ENCODE measurements at places on chromosomes 13 and 19.

GRCh38 chr19:18507021-18507726 lies 14.7 kb downstream of the ELL start:
- no peak for DNase-seq

DNA sequence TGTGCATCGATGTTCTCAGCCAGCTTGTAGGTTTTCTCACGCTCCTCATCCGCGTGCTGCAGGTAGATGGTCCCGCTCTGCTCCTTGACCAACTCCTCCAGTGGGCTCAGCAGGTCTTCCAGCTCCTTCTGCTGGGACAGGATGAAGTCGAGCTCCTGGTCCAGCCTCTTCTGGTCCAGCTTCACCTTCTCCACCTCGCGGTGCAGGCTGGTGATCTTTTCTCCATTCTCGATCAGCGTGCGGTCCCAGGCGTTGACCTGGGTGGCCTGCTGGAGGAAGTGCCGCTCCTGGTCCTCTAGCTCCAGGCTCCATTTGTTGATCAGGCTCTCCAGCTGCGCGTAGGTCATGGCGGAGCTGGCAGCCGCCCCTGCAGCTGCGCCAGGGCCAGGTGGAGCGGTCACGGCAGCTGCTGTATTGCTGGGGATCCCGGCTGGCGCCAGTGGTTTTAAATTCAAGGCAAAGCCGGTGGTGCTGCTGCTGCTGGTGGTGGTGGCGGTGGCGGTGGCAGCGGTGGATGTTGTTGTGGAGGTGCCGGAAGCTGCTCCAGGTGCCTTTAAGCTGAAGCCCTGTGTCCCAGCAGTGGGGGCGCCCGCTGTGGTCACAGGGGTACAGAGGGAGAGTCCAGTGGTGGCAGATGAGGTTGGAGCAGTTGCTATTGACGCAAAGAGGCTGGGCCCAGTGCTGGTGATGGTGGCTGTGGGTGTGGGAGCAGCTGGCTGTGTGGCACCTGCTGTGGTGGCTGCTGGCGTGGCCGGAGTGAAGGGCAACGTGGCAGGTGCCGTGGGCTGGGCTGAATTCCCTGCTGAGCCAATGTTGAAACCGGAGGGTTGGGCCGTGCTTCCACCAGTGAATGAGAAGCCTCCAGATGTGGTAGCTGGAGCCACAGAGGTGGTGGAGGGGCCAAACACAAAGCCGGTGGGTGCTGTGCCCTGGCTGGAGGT lies 12.1 kb upstream of the IL4I1 start:
- DNase-seq = no peak

DNA sequence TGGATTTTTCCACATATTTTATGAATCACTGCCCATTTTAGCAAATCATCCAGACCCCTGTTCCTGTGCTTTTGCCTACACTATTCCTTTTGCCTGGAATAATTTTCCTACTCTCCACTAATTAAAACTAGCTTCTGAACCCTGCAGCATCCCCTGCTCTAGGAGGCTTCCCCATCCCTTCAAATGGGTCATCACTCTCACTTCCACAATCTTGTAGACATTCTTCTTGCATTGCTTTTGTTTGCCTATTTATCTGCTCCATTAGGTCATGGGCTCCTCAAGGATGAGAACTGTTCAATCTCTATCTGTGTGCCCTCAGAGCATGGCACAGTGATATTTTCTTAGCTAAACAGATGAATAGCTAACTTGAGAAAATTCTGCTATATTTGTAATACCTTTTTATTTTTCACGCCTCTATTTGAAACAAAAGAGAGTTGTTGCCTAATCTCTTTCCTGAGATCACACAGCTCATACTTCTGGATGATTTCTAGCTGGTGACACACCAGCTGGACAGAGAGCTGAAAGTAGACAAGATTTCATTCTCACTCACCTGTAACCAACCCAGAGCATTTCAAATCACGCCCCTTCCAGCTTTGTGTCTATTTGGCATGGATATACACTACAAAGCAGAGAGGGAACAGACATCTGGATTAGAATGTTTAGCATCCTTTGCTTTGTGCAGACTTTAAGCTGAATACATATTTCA lies 466.0 kb downstream of the FOXO1 start:
- DNase-seq = no peak

GRCh38 chr13:28755546-28755870 lies 36.7 kb upstream of the SLC46A3 start:
- DNase-seq = no peak

DNA sequence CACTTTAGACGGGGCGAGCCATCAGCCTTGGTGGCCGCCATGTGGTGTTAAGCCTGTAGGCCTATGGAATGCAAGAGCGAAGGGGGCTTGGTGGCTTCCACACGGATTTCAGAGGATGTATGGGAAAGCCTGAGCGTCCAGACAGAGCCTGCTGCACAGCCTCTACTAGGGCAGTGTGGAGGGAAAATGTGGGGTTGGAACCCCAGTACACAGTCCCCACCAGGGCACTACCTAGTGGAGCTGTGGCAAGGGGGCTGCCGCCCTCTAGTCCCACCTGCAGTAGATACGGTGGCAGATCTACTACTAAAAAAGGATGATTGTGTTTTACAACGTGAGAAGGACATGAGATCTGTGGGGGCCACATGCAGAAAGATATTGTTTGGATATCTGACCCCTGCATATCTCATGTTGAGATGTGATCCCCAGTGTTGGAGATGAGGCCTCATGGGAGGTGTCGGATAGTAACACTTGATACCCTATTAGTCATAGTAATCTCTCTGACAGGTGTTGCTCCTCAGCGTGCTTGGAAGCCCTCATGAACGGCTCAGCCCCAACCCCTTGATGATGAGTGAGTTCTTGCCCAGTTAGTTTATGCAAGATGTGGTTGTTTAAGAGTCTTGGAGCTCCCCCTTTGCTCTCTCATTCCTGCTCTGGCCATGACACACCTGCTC lies 45.6 kb downstream of the LHFPL6 start:
- no peak for DNase-seq

DNA sequence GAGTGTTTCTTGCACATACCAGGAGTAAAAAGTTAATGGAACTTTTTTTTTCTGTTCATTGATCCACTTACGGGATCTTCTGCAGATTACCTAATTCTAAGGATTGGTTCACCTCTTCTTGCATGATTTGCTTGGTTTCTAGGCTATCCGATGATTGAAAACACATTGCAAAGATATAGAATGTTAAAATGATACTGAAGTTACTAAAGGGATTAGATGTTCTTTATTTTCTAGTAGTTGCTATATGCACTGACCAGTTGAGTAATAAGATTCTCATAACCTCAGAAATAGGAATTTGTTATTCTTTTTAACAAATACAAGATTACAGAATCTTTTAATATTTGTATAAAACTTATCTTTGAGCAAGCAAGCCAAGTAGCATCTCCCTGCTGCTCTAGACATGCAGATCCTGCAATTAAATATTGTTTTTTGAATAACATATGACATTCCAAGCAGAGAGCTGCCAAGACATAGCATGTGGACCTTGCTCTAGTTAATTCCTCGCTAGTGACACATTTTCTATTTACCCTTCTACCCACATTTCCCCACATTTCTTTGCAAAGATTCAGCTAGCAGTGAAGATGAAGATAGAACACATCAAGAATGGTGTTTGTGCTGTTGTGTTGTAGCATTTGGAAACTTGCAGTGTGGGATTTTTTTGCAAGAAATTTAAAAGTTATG lies 51.7 kb upstream of the RNF113B start:
- no peak for DNase-seq

DNA sequence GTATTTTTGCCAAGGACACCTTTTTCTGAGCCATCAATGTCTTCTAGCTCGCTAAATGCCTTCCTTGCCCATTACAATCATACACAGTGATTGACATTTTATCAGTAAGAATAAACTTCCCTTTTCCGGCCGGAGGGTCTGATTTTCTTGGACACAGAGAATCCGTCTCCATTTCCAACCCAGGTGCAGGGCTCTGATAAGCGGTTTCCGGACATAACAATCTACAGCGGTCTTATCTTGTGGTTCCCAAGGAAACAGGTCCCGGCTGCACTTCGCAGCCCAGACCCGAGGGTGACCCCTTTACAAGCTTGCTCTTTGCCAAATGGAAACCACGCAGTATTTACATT lies 5.1 kb upstream of the ZNF77 start:
- DNase-seq = peak; percentile 45

GRCh38 chr19:31863122-31863521 lies 482.3 kb upstream of the ZNF507 start:
- no peak for DNase-seq

DNA sequence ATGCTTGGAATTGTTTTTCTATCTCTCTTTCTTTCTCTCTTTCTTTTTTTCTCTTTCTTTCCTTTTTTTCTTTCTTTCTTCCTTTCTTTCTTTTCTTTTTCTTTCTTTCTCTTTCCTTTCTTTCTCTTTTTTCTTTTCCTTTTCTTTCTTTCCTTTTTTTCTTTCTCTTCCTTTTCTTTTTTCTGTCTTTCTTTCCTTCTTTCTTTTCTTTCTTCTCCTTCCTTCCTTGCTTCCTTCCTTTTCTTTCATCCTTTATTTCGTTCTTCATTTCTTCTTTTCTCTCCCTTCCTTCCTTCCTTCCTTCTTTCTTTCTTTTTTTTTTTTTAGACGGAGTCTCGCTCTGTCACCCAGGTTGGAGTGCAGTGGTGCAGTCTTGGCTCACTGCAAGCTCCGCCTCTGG lies 1.9 kb upstream of the MEX3D start:
- DNase-seq = no peak

DNA sequence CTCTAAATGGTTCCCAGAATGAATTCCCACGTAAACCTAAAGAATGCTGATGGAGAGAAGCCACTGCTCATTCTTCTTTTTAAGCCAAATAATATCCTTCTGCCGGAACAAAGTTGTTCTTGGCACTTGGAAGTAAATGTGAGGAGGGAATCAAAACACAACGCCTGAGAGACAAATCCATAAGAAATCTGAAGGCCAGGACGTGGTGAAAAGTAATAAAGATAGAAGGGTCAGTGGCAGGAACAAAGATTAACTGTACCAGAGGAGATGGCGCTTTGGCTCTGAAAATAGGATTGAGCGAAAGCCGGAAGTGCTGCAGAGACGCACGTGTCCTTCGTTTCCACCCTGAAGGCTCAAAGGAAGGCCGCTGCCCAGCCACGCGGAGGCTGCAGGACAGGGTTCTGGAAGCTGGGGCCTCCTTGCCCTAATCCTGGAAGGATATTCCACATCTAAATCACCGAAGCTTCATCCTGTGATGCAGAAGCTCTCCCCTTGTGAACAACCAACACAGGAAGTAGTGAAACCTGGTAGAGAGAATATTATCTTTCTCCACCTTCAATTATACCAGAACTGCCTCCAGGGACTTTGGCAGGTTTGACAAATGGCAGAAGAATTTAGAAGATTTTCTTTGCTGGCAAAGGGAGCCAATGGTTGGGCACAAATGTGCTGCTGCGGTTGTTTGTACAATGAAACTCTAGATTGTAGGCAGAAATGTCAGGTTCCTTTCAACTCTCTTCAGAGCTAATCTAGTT lies 214.6 kb upstream of the SERP2 start:
- DNase-seq = no peak

DNA sequence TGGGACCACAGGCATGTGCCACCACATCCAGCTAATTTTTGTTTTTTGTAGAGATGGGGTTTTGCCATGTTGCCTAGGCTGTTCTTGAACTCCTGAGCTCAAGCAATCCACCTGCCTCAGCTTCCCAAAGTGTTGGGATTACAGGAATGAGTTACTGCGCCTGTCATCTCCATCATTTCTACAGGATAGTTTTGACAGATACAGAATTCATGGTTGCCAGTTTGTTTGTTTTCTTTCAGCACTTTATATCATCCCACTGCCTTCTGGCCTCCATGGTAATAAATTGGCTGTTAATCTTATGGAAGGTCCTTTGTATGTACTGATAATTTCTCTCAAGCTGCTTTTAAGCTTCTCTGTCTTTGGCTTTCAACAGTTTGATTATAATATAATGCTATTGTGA lies 165.2 kb downstream of the RNF17 start:
- no peak for DNase-seq

DNA sequence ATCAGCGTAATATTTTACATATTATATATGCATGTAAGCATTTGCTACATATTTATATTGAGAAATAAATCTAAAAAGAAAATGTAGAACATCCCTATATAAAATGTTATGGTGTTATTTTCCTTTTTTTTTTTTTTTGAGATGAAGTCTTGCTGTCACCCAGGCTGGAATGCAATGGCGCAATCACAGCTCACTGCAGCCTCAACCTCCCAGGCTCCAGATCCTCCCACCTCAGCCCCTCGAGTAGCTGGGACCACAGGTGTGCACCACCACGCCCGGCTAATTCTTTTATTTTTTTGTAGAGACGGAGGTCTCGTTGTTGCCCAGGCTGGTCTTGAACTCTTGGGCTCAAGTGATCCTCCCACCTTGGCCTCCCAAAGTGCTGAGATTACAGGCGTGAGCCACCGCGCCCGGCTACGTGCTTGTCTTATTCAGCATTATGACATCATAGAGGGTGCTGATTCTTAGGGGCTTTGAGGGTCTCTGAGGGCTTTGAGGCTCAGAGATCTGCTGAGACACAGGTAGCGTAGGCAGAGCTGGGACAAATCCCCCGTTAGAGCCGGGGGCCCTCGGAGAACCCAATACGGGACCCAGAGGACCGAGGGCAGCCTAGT lies 101.9 kb downstream of the GADD45B start:
- no peak for DNase-seq

- DNase-seq = no peak
Observed at GRCh38 chr13:92806215-92806614, 420.4 kb upstream of the GPC6 start.

DNA sequence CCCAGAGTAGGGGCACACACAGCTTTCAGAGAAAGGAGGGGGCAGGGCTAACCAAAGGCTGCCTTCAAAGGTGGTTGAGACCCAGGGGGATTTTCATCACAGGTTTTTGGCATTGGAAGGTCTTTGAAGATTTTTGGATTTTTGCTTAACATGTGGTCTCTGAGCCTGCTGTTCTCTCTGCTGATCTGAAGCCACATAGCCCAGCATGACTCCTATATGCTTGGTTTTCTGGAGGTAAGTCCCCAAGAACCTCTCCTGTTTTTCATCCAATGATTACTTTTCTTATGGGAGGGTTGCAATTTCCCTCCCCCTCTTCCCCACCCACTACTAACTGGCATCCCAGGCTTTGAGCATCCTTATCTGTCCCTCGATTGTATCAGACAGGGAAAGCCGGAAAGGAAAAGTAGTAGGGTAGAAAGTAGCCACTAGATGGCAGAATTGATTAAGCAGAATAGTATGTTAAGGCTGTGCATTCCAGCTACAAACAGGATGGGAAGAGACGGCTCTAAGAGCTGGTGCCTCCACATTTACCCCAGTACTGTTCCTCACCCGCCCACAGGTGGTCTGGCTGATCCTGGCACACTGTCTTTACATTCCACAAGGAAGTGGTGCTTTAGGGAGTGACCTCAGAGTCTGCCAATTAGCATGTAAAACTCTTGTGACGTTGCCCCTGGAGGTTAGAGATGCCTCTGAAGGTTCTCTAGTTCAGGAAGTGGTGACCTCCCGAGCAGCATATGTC lies 218.9 kb upstream of the EDNRB start:
- DNase-seq = peak; percentile 32

- DNase-seq = no peak
Observed at GRCh38 chr19:41421314-41421713, 5.9 kb downstream of the B3GNT8 start.

- no peak for DNase-seq
Observed at GRCh38 chr13:28958018-28958417, 137.9 kb downstream of the MTUS2 start.
